Smooth muscle cell of trachea (primary cell): ENCODE measurements at places on chromosomes 1 and 21. TPM values are rescaled to one million over a fixed set of nuclear protein-coding genes. Genes with fewer than 3 reads are reported as not detected.

GUCA2A gene
- total RNA-seq: not detected in 2 replicates

FCRL4 gene
- total RNA-seq: not detected in 2 replicates

SAMD13 gene
- total RNA-seq: 1.2 and 3.1 TPM in 2 replicates

TBX19 gene
- 0.58 and 2.0 TPM in 2 replicates for total RNA-seq

PADI3 gene
- not detected in 2 replicates for total RNA-seq

NUDT4B gene
- total RNA-seq: 8.3 and 17.0 TPM in 2 replicates

HJV gene
- total RNA-seq: not detected in 2 replicates

TSPAN1 gene
- total RNA-seq: not detected in 2 replicates

ITGB2 gene
- total RNA-seq: not detected in 2 replicates

RGS8 gene
- under 0.01 TPM in 1 of 2 replicates, not detected in the other for total RNA-seq

C1orf159 gene
- 5.0 and 5.4 TPM in 2 replicates for total RNA-seq

TNFSF18 gene
- under 0.01 and 0.15 TPM in 2 replicates for total RNA-seq

GPR89A gene
- 18.2 and 46.3 TPM in 2 replicates for total RNA-seq

RIMS3 gene
- 0.29 and 0.33 TPM in 2 replicates for total RNA-seq

CYP4A22 gene
- total RNA-seq: not detected in 2 replicates

C1orf94 gene
- total RNA-seq: not detected in 2 replicates

PPIAL4G gene
- not detected in 2 replicates for total RNA-seq

H6PD gene
- total RNA-seq: 52.9 and 54.0 TPM in 2 replicates

CHRM3 gene
- total RNA-seq: under 0.01 TPM in 2 replicates

ARHGEF16 gene
- not detected in 2 replicates for total RNA-seq

CCDC27 gene
- not detected in 2 replicates for total RNA-seq

NECAP2 gene
- 86.5 and 108 TPM in 2 replicates for total RNA-seq

SLX9 gene
- 12.6 and 13.4 TPM in 2 replicates for total RNA-seq

KRTAP12-1 gene
- total RNA-seq: not detected in 2 replicates

AQP10 gene
- total RNA-seq: under 0.01 TPM in 1 of 2 replicates, not detected in the other

RUNX3 gene
- 0.17 TPM in 1 of 2 replicates, not detected in the other for total RNA-seq

CFHR1 gene
- total RNA-seq: 0.50 TPM in 1 of 2 replicates, not detected in the other

CELSR2 gene
- 1.5 TPM in 2 replicates for total RNA-seq

SLFNL1 gene
- total RNA-seq: 0.66 and 0.73 TPM in 2 replicates

TIPRL gene
- 30.1 and 46.0 TPM in 2 replicates for total RNA-seq

PCP4 gene
- not detected in 2 replicates for total RNA-seq

LAMC2 gene
- total RNA-seq: 2.3 and 7.7 TPM in 2 replicates

NOS1AP gene
- under 0.01 and 0.29 TPM in 2 replicates for total RNA-seq

SMIM1 gene
- total RNA-seq: 2.8 and 8.1 TPM in 2 replicates

RGSL1 gene
- total RNA-seq: not detected in 2 replicates

AMY2A gene
- total RNA-seq: not detected in 2 replicates

SLAMF6 gene
- not detected in 2 replicates for total RNA-seq

KCNN3 gene
- total RNA-seq: under 0.01 TPM in 2 replicates

SNAPIN gene
- 65.5 and 73.7 TPM in 2 replicates for total RNA-seq
